ENCODE measurements at places on chromosomes 2 and 18.

GRCh38 chr2:241925277-241925676 lies 55.7 kb downstream of the RTP5 start:
- no peak for DNase-seq

- DNase-seq: peak; percentile 78
Observed at GRCh38 chr2:159921752-159922404, 123.9 kb upstream of the CD302 start.

DNA sequence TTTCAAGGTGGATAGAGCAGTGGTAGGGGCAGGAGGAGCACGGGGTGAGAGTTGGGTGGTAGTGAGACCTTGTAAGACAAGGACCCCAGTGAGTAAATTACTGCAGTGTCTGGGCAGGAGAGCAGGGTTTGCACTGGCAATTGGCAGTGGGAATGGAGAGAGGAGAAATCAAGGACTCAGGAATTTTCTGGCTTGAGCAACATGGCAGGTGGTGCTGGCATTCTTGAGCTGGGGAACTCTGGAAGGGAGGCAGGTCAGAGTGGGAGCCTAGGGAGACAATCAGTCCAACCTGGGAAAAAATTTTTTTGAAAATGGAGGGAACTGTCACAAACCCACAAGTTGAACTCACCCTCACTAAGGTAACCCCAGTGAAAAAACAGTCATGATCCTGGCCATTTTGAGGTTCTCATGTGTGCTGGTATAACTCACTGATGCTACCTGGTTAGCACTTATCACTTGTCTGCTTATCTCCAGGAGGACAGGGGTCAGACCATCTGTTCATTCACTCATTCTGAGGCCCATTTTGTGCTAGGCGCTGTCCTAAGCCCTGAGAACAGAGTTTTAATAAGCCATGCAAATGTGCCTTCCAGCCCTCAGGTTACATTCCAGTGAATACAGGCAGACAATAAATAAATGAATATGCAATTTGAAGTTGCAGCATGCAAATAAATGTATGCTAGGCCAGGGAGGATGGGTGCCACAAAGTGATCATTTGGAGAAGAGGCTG lies 92.2 kb upstream of the SEC11C start:
- DNase-seq: no peak

GRCh38 chr2:55111570-55112228 lies 61.4 kb upstream of the RTN4 start:
- no peak for DNase-seq

DNA sequence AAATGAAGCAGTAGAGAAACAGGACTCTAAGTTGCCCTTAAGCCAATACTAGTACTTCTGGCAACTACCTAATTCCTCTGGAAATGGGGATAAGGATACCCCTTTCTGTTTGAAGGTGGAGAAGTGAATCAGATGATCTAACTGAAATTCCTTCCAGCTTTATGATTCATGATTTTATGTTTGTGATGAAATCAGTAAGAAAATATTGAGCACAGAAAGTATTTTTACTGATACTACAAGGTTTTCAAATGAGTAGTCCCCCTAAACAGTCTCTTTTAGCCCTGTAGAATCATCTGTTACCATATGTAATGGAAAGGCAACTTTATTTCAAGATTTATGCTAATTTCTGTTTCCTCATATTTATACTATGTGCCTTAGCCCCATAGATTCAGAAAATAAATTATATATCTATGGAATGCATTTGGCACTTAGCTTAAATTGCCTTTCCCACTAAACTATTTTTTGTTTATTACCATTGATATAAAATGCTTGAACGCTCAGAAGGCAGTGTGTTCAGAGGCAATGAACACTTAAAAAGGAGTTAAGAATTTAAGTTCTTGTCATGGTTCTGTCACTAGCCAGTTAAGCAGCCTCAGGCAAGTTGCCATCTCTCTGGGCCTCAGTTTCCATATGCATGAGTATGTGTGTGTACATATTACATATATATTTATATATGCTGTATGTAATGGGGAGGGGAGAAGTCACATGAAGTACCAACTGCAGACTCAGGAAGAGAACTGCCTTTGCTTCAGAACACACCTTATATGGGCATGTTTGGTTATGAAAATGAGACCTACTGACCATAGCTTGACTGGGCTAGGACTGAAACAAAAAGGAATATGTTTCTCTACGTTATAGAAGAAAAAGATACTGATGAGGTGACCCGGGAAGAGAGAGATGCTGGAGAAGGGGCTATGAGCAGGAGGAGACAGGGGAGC lies 97.7 kb downstream of the CDC42EP3 start:
- DNase-seq: no peak

- no peak for DNase-seq
Observed at GRCh38 chr2:112708968-112709367, 11.9 kb upstream of the NT5DC4 start.

DNA sequence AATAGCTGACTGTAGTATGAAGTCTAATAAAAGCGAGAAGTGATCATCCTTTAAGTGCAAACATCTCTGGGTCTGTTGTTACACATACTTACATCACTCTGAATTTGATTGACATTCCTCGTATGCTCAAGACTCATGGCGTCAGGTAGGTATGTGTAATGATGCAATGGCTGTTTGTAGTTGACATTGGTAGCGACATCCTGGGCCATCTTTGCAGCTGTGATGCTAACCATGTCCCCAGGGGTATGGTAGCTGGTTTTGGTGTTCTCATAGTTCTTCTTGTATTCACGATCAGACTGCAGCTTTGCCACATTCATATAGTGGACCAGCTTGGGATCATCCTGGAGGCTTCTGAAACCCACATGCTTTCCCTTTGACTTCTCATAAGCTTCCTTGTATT lies 62.0 kb downstream of the NEB start:
- no peak for DNase-seq

GRCh38 chr2:106161938-106162820 lies 31.9 kb downstream of the UXS1 start:
- no peak for DNase-seq

GRCh38 chr2:220341014-220341413 lies 713.6 kb downstream of the SLC4A3 start:
- no peak for DNase-seq

DNA sequence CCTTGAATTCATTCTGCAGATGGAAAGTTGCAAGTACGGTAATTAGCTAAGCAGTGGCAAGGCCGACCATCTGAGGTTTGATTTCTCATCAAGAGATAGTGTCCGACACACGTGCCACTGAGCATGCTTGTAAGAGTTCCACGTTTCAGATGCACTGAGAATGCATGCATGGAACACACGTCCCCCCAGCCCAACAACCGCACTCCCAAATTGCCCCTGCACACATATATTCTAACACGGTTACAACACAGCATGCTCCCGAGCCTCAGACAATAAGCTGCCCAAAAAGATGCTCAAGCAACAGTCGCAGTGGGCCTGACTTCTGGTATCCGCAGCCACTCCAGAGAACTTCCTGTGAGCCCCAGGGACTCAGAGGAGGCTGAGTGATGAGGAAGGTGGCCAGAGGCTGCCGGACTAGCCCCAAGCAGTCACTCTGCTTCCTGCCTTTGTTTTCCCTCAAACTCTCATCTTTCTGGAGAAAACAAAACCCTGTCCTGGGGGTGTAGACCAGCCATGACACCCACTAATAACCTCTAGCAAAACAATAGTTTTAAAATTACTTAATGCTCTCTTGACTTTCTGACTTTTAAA lies 204.0 kb downstream of the TGIF1 start:
- DNase-seq: no peak

DNA sequence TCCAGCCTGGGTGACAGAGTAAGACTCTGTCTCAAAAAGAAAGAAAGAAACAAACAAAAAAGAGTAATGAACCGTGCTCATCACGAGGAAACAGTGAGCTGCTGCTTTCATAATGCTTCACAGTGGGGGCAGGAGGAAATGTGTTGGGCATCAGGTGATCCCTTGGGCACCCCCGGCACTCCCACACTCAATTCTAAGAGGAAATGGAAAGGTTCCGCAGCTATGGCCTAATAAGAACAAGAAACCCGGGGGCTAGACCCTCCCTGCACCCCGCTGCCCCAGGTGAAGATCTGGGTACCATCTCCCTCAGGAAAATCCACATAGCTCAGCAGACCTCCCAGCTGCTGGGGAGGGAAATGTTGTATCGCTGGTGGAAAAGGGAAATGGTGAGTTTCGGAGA lies 118.9 kb downstream of the LPIN1 start:
- no peak for DNase-seq

DNA sequence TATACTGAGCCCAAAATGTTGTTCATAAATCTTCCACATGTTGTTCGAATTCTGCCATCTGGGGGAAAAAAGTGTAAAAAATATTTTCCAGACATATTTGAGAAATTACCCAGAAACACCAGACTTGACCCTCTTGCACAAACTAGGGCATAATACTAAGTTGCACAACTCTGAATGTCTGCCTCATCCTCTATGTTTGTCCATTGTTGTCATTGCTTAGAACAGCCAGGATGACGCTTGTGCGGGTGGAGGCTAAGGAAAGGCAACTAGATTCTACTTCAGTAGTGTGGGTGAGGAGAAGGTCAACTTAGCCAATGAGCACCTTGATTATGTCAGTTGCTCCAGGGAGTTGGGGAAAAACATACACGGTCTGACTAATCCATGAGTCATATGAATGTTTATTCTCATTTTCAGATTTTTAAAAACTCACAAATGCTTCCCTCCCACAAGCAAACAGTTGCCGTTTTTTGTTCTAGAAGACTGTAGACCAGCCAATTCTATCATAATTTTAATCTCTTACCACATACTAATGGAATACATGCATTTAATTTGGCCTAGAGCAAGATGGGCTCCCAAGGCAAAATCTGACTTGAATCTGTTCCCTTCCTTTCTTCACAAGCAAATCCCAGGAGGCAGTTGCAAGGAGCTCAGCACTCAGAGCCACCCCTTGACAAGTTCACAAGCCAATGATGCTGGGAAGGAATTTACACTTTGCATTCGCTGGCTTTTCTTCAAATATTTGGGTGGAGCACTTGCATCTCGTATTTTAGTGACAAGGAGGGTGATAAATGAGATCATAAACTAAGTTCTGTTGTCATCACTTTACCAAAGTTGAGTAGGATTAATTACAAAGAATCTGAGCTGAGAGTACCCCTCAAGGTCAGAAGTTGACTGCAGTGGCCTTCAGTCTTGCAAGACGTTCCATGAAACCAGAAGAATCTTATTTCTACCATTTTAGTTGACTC lies 163.2 kb upstream of the TWIST2 start:
- no peak for DNase-seq

- no peak for DNase-seq
Observed at GRCh38 chr18:30527226-30527625, 515.3 kb downstream of the DSC3 start.

DNA sequence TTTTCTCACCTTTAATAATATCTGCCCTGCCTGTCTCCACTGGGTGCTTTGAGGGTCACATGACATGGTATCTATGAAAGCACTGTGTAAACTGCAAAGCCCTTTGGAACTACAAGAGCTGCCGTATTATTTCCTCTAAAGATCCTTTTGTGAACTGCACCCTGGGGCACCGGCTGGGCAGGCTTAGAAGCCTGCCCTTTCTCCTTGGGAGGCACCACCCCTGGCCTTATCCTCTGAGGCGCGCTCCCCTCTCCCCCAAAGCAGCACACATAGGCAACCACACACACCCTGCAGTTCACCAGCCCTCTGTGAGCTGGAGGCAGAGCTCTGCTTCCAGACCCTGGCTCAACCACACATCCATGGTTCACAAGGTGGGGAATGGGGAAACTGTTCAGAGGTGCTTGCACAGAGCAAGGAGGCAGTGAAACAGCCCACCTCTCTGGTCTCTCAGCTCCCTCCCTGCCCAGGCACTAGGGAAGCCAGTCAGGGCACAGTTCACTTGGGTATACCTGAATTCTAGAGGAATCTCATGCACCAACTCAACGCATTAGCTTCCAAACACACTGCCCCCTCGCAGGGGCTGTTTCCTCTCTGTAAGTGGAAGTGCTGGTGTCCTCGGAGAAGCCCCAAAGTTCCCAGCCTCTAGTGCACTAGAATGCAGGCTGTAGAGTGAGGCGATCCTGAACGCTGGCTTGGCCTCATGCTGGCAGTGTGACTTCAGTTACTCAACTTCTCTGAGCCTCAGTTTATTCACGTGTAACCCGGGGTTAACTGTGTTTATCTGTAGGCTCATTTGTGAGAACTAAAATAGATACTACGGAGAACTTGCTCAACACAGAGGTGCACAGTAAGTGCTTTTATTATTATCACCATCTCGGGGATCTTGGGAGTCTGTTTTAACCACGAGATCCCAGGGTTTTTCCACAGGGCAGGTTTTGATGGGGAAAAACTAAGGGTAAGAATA lies 11.0 kb downstream of the SIGLEC15 start:
- DNase-seq: no peak

DNA sequence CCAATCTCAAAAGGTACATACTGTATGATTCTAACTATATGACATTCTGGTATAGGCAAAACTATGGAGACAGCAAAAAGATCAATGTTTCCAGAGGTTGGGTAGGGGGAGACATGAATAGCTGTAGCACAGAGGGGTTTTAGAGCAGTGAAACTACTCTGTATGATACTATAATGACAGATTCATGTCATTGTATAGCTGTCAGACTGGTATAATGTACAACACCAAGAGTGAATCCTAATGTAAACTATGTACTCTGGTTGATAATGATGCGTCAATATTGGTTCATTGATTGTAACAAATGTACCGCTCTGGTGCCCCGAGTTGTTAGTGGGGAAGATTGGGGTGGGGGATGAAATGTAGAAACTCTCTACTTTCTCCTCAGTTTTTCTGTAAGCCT lies 172.4 kb upstream of the SPOPL start:
- no peak for DNase-seq

- no peak for DNase-seq
Observed at GRCh38 chr18:61448316-61448715, 115.1 kb downstream of the CDH20 start.

- no peak for DNase-seq
Observed at GRCh38 chr18:2920027-2920426, 73.2 kb downstream of the EMILIN2 start.

- no peak for DNase-seq
Observed at GRCh38 chr18:78583739-78584458, 395.7 kb upstream of the SALL3 start.

- DNase-seq: no peak
Observed at GRCh38 chr18:32542221-32542798, 71.6 kb upstream of the GAREM1 start.

DNA sequence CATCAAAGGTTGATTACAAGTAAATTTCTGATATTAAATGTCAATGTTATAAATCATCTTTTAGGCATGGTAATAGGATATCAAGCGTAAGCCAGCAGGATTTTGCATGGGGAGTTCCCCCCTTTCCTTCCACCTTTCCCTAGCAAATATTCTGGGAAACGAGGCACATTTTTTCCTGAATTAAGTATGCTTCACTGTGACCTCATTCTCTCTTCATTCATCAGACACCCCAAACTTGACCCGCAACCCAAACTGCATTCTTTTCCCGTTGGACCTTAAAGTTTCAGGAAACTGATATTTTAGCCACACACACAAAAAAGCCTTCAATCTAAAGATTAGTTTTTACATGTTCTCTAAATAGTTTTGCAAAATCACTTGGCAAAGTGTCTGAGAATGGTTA lies 214.5 kb upstream of the CTAGE1 start:
- no peak for DNase-seq

- no peak for DNase-seq
Observed at GRCh38 chr2:41116106-41116797, 664.4 kb upstream of the SLC8A1 start.

GRCh38 chr2:226216575-226216974 lies 583.0 kb downstream of the IRS1 start:
- no peak for DNase-seq
